ENCODE measurements at places on chromosomes 6 and 20. TPM values are rescaled to one million over a fixed set of nuclear protein-coding genes. Genes with fewer than 3 reads are reported as not detected.
A peak's percentile ranks its signal among the peaks of the same experiment; 100 is the strongest.

The HNF4A gene
- total RNA-seq: 0.11 TPM

The ZBTB9 gene
- 17.3 TPM for total RNA-seq

The ULBP1 gene
- total RNA-seq: 3.5 TPM

The TPD52L1 gene
- total RNA-seq: 74.0 TPM

The SUMO4 gene
- 0.92 TPM for total RNA-seq

The PLTP gene
- total RNA-seq: 28.7 TPM

The CDH4 gene
- not detected for total RNA-seq

The MYB gene
- 140 TPM for total RNA-seq

The KHDC1L gene
- 0.51 TPM for total RNA-seq

The NMBR gene
- not detected for total RNA-seq

The CST2 gene
- total RNA-seq: not detected

The PRSS16 gene
- total RNA-seq: 12.1 TPM

The PGC gene
- total RNA-seq: 0.81 TPM

The UST gene
- not detected for total RNA-seq

GRCh38 chr6:87738000-87738399 lies 36.0 kb upstream of the AKIRIN2 start:
- peaks cover 13% of the 10 kb centered on the region for H3K4me1 ChIP-seq
- H3K27ac ChIP-seq: no peak overlapping the region
- no peaks in the 10 kb centered on the region for H3K27me3 ChIP-seq
- no peak for DNase-seq
- no peak overlapping the region for H3K4me3 ChIP-seq
- H3K36me3 ChIP-seq: no peaks in the 10 kb centered on the region

DNA sequence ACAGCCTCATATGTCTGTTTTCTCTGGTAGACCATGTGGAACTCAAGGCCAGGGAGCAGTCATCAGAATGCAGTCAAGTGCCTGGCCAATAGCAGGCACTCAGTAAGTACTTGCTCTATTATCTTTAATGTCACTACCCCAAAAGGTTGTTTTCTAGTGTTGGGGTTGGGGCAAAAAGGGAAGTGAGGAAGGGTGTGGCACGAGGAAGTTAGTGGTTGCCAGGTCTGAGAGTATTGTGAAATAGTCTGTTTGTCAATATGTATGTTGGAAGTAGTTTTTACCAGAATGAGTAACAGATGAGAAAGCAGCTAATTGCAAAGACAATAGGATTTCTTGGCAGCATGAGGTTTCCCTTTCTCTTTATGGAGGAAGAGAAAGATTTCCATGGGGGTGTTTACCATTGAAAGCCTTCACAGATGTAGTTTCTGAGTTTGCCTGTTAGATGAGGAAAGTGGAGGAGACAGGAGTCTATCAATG lies 59.5 kb upstream of the ARMH2 start:
- H3K36me3 ChIP-seq: no peaks in the 10 kb centered on the region
- no peaks in the 10 kb centered on the region for H3K4me1 ChIP-seq
- no peak overlapping the region for H3K4me3 ChIP-seq
- no peak overlapping the region for H3K27ac ChIP-seq

- no peaks in the 10 kb centered on the region for H3K36me3 ChIP-seq
- DNase-seq: no peak
- H3K27me3 ChIP-seq: peaks cover 39% of the 10 kb centered on the region
- H3K4me1 ChIP-seq: no peaks in the 10 kb centered on the region
These were observed 15.1 kb downstream of the ELOVL2 start for GRCh38 chr6:11028959-11029358.

GRCh38 chr6:22067122-22067521 lies 229.7 kb downstream of the PRL start:
- H3K4me3 ChIP-seq: no peak overlapping the region
- no peaks in the 10 kb centered on the region for H3K27me3 ChIP-seq
- peaks cover 4% of the 10 kb centered on the region for H3K4me1 ChIP-seq
- no peak for DNase-seq

- no peak overlapping the region for H3K27ac ChIP-seq
- DNase-seq: no peak
- peaks cover 36% of the 10 kb centered on the region for H3K36me3 ChIP-seq
- no peak overlapping the region for H3K4me3 ChIP-seq
- no peaks in the 10 kb centered on the region for H3K27me3 ChIP-seq
These were observed 110.9 kb downstream of the RPP40 start for GRCh38 chr6:4892785-4893485.

DNA sequence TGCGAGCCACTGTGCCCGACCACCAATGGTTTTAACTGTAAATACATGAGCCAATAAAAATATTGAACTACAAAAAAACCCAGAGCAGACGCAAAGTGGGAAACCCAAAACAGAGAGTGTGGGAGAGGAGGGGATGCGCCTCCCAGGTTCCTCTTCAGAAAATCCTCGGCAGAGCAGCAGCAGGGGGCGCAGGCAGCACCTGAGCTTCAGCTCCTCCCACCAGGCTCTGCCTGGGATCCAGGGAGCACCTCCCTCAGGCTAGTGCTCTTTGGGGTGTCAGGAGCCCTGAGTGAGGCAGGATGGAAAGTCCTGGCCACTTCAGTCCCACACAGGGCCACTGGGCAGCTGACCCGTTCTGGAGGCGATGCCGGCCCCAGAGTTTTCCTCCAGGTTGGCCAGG lies 536.9 kb upstream of the CDH4 start:
- DNase-seq: peak; percentile 21
- no peaks in the 10 kb centered on the region for H3K4me1 ChIP-seq
- no peak overlapping the region for H3K4me3 ChIP-seq
- H3K27me3 ChIP-seq: no peaks in the 10 kb centered on the region

- no peaks in the 10 kb centered on the region for H3K4me1 ChIP-seq
- peak; percentile 34 for DNase-seq
- no peaks in the 10 kb centered on the region for H3K36me3 ChIP-seq
- no peaks in the 10 kb centered on the region for H3K27me3 ChIP-seq
- no peak overlapping the region for H3K27ac ChIP-seq
These were observed 4.5 kb upstream of the SERINC1 start for GRCh38 chr6:122476131-122476530.

GRCh38 chr6:143743301-143744166 lies 65.8 kb downstream of the PHACTR2 start:
- H3K4me3 ChIP-seq: no peak overlapping the region
- H3K27ac ChIP-seq: no peak overlapping the region
- no peaks in the 10 kb centered on the region for H3K27me3 ChIP-seq
- H3K4me1 ChIP-seq: peaks cover 12% of the 10 kb centered on the region

DNA sequence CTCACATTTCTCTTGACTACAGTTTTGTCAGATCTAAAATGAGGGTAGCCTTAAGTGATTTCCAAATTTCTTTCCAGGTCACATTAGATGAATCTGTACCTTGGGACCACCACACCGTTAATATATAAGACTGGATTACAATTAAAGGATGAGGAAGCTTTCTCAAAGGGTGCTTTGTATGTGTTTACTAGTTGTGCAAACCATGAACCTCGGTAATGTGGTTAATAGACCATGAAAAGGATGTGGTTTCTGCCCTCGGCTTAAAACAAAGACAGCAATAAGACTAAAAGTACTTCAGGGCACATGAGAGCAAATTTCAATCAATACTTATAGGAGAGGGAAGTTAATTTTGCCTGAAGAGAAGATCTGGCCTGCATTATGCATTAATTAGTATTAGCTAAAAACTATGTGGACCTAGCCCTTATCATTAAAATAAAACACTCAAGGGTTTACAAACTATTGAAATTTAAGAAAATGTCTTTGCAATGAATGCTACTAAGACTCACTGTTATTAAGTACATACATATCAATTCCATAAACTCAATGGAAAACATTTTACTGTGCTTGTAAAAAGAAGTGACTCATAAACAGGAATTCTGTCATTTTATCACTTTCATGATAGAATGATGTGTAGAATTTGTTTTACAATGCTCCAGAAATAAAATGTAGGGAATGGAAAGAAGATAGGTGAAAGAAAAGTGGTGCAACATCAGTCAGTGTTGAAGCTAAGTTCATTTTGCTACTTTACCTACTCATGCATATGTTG lies 936 bp upstream of the TMX4 start:
- peaks cover 21% of the 10 kb centered on the region for H3K4me1 ChIP-seq
- no peaks in the 10 kb centered on the region for H3K27me3 ChIP-seq
- H3K4me3 ChIP-seq: no peak overlapping the region
- H3K27ac ChIP-seq: no peak overlapping the region
- H3K36me3 ChIP-seq: no peaks in the 10 kb centered on the region
- no peak for DNase-seq

DNA sequence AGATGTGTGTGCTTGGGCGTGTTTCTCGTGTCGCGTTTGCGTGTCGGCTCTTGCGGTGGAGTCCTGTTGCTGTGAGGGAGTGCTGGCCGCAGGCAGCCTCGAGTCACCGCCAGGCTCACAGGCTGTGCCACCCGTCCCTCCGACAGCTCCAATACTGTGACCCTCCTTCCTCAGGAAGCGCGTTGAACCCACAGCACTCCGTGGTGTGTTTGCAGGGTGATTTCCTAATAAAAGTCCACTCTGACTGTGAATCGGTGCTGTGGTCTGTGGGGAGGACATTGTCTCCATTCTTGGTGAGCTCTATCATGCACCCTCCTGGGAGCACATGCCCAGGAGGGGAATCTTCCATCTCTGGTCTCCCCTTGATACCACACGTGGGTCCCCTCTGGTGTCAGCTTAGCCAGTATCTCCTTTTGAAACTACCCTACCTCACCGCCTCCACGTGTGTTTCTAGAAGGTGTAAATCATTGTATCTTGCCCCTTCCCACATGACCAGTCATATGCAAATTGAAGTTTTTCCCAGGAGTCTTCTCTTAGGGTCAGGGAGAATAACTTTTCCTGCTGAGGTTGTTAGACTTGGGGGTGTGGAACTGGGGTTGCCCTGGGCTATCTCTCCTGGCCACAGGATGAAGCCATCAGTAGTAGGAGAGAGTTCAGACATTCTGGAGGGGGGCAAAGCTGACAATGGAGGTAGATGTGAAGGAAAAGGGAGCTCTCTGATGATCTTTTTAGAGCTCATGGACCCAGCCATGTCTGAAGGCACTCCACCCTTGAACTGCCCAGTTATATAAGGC lies 13.3 kb upstream of the PCMTD2 start:
- H3K27me3 ChIP-seq: peaks cover 27% of the 10 kb centered on the region

GRCh38 chr20:44215125-44215524 lies 4.6 kb upstream of the OSER1 start:
- peaks cover 10% of the 10 kb centered on the region for H3K4me1 ChIP-seq
- no peaks in the 10 kb centered on the region for H3K36me3 ChIP-seq
- H3K27me3 ChIP-seq: no peaks in the 10 kb centered on the region
- H3K4me3 ChIP-seq: no peak overlapping the region

- peaks cover 86% of the 10 kb centered on the region for H3K36me3 ChIP-seq
- DNase-seq: no peak
- H3K4me3 ChIP-seq: no peak overlapping the region
- H3K4me1 ChIP-seq: no peaks in the 10 kb centered on the region
- H3K27ac ChIP-seq: no peak overlapping the region
- H3K27me3 ChIP-seq: no peaks in the 10 kb centered on the region
These were observed 18.8 kb upstream of the TBC1D20 start for GRCh38 chr20:481167-481566.

DNA sequence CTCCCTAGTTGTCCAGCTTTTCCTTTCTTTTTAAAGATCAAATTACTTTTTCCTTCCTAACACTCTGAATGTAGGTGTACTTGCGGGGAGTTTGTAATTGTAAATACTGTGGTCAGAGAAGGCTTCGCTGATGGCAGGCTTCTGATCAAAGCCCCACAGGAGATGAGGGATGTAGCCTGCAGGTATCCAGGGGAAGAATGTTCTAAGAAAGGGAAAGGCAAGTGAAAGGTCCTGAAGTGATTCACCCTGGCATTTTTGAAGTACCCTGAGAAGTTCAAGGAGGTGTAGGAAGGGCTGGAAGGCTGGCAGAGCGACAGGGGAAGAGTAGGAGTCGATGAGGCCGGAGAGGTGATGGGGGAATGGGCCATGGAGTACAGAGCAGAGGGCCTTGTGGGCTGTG lies 38.2 kb upstream of the CCN6 start:
- H3K27ac ChIP-seq: no peak overlapping the region
- H3K36me3 ChIP-seq: no peaks in the 10 kb centered on the region
- no peaks in the 10 kb centered on the region for H3K4me1 ChIP-seq
- H3K27me3 ChIP-seq: peaks cover 26% of the 10 kb centered on the region
- H3K4me3 ChIP-seq: no peak overlapping the region
- no peak for DNase-seq

GRCh38 chr6:16651871-16652270 lies 109.4 kb downstream of the ATXN1 start:
- H3K36me3 ChIP-seq: no peaks in the 10 kb centered on the region
- DNase-seq: no peak
- peaks cover 8% of the 10 kb centered on the region for H3K27me3 ChIP-seq
- no peaks in the 10 kb centered on the region for H3K4me1 ChIP-seq
- H3K4me3 ChIP-seq: no peak overlapping the region

GRCh38 chr6:37078814-37079213 lies 73.4 kb downstream of the FGD2 start:
- H3K36me3 ChIP-seq: no peaks in the 10 kb centered on the region
- DNase-seq: no peak
- no peak overlapping the region for H3K4me3 ChIP-seq
- peaks cover 21% of the 10 kb centered on the region for H3K4me1 ChIP-seq
- no peak overlapping the region for H3K27ac ChIP-seq

DNA sequence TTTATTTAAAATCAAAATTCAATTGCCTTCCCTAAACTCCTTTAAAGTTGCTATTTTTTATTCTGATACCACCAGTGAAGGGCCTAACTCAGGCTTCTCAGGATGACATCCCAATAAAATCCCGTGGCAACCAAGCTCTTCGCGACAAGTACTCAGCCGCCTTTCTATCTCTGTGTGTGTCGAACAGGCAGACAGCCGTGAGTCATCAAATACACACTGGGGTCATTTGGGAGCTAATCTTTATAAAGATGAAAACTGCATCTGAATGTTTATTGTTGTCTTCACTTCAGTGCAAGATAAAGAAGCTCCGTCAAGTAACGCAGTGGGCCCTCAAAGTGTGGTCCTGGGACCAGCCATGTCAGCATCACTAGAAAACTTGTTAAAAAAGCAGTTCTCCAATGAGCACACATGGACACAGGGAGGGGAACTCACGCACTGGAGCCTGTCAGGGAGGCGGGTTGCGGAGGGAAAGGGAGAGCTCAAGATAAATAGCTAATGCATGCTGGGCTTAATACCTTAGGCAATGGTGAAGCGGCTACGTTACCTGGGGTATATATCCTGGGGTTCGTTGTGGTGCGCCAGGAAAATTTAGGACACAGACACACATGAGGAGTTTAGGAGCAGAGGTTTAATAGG lies 119.3 kb downstream of the RNF144B start:
- no peaks in the 10 kb centered on the region for H3K36me3 ChIP-seq
- H3K4me1 ChIP-seq: no peaks in the 10 kb centered on the region
- no peak for DNase-seq
- no peak overlapping the region for H3K27ac ChIP-seq

GRCh38 chr6:163705923-163706322 lies 291.4 kb downstream of the QKI start:
- peaks cover 24% of the 10 kb centered on the region for H3K27me3 ChIP-seq
- H3K4me1 ChIP-seq: no peaks in the 10 kb centered on the region
- no peak overlapping the region for H3K27ac ChIP-seq
- no peaks in the 10 kb centered on the region for H3K36me3 ChIP-seq
- no peak for DNase-seq
